ENCODE measurements at places on chromosomes 7 and 10. TPM values are rescaled to one million over a fixed set of nuclear protein-coding genes. Genes with fewer than 3 reads are reported as not detected.

Gene OR2A1
- not detected for total RNA-seq

Gene PON1
- total RNA-seq = not detected

Gene KCND2
- total RNA-seq = 0.04 TPM

Gene MYOZ1
- total RNA-seq = 0.33 TPM

Gene PITX3
- not detected for total RNA-seq

Gene CCL24
- not detected for total RNA-seq

Gene AASS
- total RNA-seq = 18.7 TPM

- DNase-seq = no peak
Observed at GRCh38 chr7:23426876-23427275, 43.4 kb downstream of the IGF2BP3 start.

DNA sequence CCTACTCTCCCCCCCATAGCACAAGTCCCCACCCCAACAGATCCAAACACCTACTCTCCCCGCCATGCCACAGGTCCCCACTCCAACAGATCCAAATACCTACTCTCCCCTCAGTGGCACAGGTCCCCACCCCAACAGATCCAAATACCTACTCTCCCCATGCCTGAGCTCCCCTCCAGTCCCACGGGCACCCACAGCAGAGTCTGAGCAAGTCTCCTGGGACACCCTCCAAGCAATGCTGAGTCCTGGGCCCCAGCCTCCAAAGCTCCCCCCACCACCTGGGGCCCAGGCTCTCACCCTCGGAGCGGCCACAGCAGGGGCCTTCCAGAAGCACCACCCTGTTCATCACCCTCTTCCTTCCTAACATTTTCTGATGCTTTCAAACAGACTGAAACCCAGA, 63.9 kb upstream of the DNAAF5 start:
- no peak for DNase-seq

- no peak for DNase-seq
Observed at GRCh38 chr10:66925373-66925772, 463 bp upstream of the LRRTM3 start.

DNA sequence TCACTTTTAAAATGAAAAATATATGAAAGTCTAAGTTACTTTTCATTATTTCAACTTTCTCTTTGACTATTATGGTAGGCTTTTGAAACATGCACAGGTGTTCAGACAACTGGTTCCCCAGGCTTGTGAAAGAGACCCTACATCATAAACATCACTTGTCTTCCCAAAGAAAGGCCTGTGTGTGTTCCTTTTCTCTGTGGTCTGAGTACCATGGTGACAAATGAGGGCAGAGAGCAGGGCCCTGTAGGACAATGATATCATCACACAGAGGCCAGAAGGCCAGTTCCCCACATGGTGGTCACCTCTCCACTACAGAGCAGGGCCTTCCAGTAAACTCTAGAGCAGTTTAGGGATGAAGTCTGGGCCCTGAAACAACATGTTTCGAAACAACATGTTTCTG, 288.8 kb downstream of the USP6NL start:
- DNase-seq = no peak

GRCh38 chr10:112389271-112389822, 15.4 kb downstream of the ACSL5 start:
- DNase-seq = peak; percentile 68

DNA sequence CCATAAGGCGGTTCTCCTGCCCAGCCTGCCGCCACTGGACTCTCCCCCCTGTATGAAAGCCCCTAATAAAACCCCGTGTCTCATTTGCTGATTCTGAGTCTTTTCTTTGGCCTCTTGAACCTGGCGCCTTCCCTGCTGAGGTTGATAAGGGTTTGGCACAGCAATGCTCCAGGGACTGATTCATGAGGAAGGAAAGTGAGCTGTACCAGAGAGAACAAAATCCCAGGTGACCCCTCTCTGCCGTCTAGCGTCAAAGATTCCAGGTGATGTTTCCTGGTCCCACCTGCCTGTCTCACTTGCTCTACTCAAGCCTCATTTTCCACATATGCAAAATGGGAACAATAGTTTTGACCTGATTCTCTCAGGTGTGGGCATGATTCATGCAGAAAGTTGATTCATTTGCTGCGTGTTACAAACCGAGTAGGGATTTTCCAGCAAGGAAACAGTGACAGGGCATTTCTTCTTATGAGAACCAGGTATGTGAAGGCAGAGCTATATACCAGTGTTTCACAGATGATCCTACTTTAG, 730.6 kb upstream of the IGFBP3 start:
- no peak for DNase-seq

DNA sequence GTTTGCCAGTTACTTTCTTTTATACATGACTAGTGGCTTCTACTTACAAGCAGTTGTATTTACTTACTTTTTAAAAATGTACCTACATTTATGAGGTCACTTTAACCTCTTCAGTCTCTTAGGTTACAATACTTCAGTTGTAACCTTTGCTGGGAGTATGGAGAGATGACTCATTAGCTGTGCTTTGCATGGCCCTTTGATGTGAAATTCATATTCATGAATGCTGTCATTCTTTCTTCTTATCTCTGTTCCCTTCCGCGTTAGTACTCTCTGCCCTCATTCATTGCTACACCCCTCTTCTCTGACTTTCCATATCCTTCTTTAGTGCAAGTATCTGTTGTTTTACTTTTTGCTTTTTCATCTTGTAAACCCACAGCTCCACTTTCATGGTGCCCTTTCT, 164.3 kb downstream of the BMPER start:
- DNase-seq = peak; percentile 63

GRCh38 chr7:131899271-131900030, 343.0 kb upstream of the PODXL start:
- DNase-seq = no peak

DNA sequence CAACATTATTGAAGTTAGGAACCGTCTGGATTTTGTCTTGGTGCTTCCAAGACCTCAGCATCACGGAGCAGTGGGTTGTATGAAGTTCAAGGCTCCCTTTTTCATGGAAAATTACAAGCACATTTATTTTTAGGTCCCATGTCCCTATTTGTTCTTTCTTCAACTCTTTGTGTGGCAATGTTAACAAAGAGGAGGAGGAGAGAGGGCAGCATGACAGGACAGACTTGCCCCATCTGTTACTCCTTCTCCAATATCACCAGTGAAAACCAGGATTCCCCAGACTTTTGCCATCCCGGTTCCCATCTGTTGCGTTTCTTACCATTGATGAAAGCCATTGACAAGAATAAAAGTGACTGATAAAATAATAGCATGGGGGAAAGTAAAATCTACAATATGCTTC, 28.6 kb downstream of the EEPD1 start:
- no peak for DNase-seq

DNA sequence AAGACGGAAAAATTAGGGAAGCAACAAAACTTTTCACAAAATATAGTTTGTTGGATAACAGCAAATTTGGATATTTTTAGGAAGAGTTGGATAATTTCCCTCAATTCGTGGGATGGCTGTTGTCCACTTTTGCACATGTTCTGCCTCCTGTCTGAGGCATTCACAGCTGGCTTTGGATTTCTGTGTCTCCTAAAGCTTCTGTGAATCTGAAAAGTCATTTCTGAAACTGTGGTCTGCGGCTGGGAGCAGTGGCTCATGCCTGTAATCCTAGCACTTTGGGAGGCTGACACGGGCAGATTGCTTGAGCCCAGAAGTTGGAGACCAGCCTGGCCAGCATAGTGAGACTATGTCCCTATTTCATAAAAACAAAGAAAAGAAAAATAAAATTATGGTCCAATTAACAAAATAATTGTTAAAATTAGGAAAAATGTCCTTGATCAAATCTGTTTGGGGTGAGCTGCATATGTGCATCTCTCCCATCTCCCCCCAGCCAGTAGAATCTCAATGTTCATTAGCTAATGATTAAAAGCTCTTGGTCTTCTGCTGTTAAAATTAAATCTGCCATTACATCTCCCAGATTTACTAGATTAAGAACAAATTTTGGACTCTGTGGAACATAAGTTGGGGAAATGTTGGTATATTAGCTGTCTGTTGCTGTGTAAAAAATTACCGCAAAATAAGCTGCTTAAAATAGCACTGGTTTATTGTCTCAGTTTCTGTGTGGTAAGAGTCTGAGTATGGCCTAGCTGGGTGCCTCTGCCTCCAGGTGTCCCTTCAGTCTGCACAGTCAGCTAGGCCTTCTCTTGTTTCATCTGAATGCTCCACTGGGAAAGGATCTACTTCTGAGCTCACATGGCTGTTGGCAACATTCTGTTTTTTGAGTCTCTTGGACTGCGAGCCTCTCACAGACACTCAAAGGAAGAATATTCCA, 332.0 kb upstream of the FZD1 start:
- no peak for DNase-seq

DNA sequence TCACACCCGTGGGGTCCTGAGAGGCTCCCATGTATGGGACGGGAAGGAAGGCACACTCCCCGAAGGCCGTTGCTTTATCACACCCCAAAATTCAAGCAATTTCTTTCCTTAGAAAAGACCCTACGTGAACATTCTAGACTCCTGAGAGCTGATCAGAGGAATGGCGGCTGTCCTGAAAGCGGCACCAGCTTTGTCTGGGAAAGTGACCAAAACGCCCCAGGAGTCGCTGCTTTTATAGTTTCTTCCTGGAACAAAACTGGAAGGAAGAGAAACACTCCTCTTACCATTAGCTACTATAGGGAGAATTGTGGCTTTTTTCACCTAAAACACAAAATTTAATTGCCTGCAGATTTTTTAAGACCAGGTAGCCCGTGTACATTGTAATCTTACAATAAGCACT, 261.8 kb upstream of the RNF32 start:
- no peak for DNase-seq

GRCh38 chr10:112883360-112884178, 66.5 kb upstream of the TCF7L2 start:
- DNase-seq = no peak

DNA sequence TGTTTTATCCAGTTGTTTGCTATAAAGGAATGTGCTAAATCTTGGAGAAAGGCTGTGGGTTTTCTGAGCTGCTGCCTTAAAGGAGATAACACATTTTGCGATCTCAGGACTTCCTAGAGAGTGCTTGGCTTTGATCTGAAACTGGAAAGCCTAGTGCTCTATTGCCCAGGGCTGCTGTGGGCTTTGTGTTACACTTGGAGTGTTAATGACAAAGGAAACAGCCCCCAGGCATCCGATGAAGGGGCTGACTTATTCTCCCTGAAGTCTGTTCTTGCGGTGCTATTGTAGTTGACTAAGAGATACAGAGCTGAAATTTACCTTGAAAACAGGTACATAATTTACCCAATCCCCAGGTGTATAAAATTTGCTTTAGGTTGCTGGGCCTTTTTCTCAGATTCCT, 74.5 kb downstream of the SND1 start:
- DNase-seq = no peak

- DNase-seq = no peak
Observed at GRCh38 chr10:13853854-13854253, 267.1 kb downstream of the PRPF18 start.

GRCh38 chr7:25770670-25771069, 381.3 kb upstream of the NFE2L3 start:
- no peak for DNase-seq

GRCh38 chr7:118259115-118259514, 34.6 kb downstream of the ANKRD7 start:
- DNase-seq = no peak

- DNase-seq = no peak
Observed at GRCh38 chr10:96971324-96971723, 139.2 kb downstream of the LCOR start.

- DNase-seq = no peak
Observed at GRCh38 chr10:16890691-16891090, 73.5 kb upstream of the RSU1 start.

GRCh38 chr10:97159646-97160305, 26.0 kb downstream of the SLIT1 start:
- DNase-seq = no peak

DNA sequence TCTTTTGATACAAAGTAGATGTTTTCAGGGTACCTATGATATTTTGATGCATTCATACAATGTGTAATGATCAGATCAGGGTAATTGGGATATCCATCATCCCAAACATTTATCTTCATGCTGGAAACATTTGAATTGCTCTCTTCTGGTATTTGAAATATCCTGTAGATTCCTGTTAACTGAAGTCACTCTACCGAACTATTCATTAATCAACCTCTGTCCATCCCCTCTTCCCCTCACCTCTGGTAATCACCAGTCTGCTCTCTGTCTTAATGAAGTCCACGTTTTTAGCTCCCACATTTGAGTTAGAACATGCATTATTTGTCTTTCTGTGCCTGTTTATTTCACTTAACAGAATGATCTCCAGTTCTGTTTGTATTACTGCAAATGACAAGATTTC, 11.3 kb downstream of the MTG1 start:
- DNase-seq = no peak

GRCh38 chr7:137961200-137962177, 40.4 kb downstream of the CREB3L2 start:
- no peak for DNase-seq

- no peak for DNase-seq
Observed at GRCh38 chr7:2379821-2380450, 23.5 kb upstream of the CHST12 start.

GRCh38 chr7:122402235-122402634, 97.7 kb upstream of the FEZF1 start:
- no peak for DNase-seq

- DNase-seq = no peak
Observed at GRCh38 chr7:75963381-75963995, 30.9 kb downstream of the TMEM120A start.

DNA sequence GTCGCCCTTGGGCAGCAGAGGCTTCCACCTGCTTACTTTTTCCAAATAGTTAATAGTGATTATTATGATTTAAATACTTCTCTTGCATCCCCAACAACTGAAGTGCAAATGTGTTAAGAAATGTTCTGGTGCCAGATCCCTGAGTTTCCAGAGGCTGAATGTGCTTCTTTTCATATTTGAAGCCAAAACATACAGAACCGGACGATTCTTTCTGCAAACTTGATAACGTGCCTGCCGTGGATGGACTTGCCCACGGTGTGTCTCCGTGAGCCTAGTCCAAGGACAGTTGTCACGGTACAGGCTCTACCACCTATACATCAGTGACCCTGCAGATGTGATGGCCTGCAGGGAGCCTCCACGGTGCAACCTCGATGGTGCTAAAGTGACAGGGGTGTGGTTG, 198.6 kb upstream of the LYZL2 start:
- DNase-seq = no peak

DNA sequence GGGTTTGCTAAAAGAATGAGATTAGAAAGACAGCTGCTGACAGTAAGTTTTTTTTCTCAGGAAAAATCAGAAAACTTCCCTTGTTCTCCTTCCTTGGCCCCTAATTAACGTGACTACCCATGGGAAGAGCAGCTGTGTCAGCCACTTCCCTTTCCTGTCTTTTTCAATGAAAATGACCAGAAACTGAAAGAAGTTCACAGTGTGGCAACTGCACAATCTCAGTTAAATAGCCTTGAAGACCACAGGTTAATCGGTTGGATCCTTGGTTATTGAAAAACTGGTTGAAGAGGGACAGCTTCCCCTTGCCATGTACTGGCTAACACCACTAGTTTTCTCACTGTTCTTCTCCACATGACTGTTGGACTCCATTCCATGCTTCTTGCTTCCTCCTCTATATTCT, 148.8 kb upstream of the AGR3 start:
- no peak for DNase-seq

- DNase-seq = no peak
Observed at GRCh38 chr10:30763918-30764317, 134.4 kb upstream of the LYZL2 start.

Data from H4 (cell line).